ENCODE measurements at places on chromosomes 1 and 21. TPM values are rescaled to one million over a fixed set of nuclear protein-coding genes. Genes with fewer than 3 reads are reported as not detected.

The TEX38 gene
- total RNA-seq: not detected

The QSOX1 gene
- 80.3 TPM for total RNA-seq

The OPTC gene
- not detected for total RNA-seq

The TNFRSF4 gene
- total RNA-seq: 2.8 TPM

The FOXJ3 gene
- 44.3 TPM for total RNA-seq

The USH2A gene
- total RNA-seq: not detected

The AQP10 gene
- total RNA-seq: not detected

The AK5 gene
- 0.93 TPM for total RNA-seq

The PBX1 gene
- total RNA-seq: 146 TPM

The DEPDC1 gene
- 0.10 TPM for total RNA-seq

DNA sequence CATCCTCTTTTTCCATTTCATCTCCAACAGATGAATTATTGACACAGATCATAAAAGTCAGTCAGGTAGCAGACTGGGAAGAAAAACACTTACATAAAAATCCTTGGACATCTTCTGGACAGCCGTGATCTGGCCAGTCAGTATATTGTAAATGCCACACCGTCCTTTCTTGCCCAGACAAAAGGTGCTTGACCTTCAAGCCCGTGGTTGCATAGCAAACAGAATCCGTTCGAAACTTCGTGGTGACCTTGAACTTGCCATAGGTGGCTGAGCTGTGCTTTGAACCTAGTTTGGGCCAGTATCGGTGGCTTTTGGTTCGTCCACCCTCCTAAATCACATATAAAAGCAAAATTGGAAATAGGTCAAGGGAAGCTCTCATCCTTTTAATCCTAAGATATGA is 88.4 kb downstream of the SMYD2 start:
- DNase-seq: no peak

GRCh38 chr1:204967451-204967850 is 75.6 kb upstream of the CNTN2 start:
- no peak for DNase-seq

GRCh38 chr1:155504207-155504606 is 58.4 kb downstream of the ASH1L start:
- no peak for DNase-seq

DNA sequence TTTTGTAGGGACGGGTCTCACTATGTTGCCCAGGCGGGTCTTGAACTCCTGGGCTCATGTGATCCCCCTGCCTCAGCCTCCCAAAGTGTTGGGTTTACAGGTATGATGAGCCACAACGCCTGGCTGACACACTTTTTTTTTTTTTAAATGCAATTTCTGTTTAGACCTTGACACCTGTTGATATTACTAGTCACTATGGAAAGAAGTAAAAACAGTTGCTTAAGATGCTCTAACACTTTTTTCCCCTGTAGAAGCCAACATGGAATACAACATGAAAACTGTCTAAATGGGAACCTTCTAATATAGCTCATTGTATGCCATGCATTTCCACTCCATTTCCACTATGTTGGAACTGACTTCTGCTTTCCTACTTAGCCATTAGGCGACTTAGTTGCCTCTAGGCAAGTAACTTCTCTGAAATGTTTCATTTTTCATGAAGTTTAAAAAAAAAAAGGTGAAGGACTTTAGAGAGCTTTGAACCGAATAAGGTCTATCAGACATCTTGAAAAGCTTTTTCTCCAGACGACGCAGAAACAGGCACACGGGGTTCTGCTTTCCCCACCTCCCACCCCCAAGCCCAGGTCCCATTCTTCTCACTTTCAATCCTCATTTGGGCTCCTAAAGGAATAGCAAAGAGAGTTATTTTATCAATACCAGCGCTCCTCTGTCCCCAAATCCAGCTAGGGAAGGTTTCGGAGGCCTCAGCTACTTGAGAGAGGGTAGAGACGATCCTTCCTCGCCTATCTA is 648 bp upstream of the DR1 start:
- no peak for DNase-seq

DNA sequence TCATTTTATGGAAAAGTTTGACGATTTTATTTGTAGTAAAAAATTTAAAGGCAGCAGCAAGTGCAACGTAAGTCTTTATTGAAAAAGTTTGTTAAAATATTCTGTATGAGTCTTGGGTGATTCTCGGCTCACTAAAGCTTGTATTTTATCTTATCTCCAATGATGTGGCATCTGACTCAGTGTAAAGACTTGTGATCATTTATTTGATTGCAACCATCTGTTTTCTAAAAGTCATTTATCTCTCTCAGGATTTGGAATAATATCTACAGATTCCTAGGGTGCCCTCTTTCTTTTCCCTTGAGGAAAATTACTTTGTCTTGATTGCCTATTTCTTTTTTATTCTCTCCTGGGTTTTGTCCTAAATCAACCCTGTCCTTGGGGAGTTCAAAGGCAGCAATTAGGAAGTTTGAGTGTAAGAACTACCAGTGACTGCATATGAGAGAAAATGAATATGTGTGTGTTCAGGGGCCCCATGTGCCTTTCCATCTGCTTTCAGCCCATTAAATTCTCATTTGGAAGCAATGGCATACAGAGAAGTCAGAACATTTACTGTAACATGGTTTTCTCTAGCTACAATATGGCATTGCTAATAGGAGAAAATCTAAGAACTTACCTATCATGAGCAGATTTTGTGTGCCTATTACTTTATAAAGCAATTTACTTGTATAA is 575.0 kb upstream of the CHRM3 start:
- DNase-seq: no peak

GRCh38 chr1:26169198-26169554 is 413 bp upstream of the C1orf232 start:
- no peak for DNase-seq

DNA sequence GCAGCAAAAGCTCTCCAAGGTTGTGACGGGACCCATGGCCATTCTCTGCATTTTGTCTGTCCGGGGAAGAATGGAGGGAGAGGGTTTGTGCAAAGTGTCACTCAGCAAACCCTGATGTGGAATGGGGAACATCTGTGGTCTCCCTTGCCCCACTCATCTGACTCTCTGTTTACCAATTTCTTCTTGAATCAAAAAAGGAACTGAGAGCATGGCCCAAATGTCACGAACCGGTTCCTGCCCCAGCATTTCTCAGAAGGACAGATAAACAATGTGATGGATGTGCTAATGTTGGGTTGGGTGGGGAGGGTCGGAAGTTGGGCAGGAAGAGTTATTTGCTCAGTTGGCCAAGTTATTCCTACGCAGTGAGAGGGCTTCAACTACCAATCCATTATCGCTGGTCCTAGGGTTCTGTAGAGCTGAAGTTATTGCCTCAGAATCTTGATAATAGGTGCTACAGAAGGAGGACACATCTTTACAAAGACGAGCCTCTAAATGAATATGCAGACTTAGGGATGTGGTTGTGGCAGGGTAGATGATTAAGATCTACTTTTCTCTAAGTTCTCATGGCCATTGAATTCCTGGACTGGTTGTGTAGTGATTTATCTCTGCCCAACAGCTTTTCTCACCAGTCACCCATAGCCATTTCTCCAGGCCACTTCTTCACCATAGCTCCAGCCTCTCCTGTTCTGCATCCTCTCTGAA is 9.6 kb upstream of the DUSP12 start:
- DNase-seq: no peak

- DNase-seq: no peak
Observed at GRCh38 chr1:92752719-92753118, 32.2 kb downstream of the EVI5 start.

DNA sequence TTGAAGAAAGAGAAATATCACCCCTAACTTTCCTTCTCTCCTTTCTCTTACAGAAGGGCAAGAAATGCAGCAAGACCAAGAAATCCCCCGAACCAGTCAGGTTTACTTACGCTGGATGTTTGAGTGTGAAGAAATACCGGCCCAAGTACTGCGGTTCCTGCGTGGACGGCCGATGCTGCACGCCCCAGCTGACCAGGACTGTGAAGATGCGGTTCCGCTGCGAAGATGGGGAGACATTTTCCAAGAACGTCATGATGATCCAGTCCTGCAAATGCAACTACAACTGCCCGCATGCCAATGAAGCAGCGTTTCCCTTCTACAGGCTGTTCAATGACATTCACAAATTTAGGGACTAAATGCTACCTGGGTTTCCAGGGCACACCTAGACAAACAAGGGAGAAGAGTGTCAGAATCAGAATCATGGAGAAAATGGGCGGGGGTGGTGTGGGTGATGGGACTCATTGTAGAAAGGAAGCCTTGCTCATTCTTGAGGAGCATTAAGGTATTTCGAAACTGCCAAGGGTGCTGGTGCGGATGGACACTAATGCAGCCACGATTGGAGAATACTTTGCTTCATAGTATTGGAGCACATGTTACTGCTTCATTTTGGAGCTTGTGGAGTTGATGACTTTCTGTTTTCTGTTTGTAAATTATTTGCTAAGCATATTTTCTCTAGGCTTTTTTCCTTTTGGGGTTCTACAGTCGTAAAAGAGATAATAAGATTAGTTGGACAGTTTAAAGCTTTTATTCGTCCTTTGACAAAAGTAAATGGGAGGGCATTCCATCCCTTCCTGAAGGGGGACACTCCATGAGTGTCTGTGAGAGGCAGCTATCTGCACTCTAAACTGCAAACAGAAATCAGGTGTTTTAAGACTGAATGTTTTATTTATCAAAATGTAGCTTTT is 2.4 kb downstream of the CCN1 start:
- DNase-seq: no peak

DNA sequence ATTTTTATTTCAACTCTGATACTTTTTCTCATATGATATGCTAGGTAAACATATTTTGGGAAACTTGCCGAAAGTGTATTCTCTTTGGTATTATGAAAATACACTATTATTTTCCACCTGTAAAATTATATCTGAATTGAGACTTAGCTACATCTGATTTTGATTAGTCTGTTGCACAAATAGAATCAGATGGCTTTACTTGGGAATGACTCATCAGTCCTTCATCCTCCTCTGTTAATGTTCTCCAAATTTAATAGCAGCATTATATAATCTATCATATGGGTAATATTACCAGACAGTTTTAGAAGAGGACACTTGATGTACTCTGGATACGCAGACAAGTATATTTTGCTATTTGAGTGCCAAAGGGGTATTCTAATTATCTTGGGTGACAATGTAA is 245.3 kb downstream of the CTH start:
- DNase-seq: no peak

- no peak for DNase-seq
Observed at GRCh38 chr1:183147735-183148134, 38.3 kb upstream of the LAMC2 start.

DNA sequence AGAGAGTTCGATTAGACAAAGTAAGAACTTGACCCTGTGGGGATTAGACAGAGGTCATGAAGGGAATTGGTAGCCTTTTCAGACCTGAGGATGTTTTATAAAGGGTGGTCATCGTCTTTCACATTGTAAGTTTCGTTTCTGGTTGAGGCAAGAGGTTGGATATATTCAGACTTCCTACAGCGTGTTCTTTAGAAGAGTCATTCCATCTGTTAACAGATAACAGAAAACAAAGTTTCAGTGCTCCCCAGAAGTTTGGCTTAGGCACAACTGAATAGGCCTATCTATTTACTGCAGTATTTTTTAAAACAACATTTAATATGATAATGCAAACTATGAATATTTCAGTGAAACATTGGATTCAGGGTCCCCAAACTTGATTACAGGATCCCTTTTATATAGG is 17.1 kb upstream of the IVNS1ABP start:
- no peak for DNase-seq

GRCh38 chr1:39917825-39918224 is 16.1 kb upstream of the MYCL start:
- DNase-seq: no peak

DNA sequence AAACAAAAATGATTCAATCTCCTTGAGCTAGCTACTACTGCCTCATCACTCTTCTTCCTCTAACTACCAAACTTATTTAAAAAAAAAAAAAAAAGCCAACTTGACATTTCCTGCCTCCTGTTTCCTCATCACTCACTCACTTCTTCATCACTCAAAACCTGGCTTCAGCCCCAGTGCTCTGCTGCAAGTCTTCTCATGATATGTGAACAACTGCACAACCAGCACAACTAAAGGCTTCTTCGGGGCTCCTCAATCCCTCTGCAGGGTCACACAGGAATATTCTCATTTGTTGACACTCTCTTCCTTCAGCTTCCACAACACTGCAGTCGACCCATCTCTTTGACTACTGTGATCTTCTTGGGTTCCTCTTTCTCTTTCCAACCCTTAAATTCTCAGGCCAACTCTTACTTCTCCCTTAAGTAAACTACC is 7.6 kb downstream of the MTF1 start:
- DNase-seq: no peak

GRCh38 chr1:40451238-40451585 is 936 bp downstream of the ZFP69B start:
- DNase-seq: no peak

DNA sequence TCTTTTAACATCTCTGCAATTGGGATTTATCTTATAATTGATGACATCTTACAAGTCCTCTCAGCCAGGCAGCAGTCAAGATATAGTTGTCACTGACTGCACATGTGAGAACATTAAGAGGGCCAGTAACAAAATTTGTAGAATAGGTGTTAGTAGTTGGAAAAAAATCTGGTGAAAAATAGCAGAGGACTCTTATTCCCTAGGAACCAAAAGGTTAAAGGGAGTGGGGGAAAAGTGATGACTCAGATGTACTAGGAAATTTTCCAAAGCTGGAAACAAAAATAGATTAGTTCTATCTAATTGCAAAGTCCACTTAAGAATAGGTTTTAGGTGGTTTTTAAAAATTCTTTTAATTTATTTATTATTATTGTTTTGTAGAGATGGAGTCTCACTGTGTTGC is 3.6 kb downstream of the NUP210L start:
- no peak for DNase-seq

GRCh38 chr1:36585569-36586548 is 103.1 kb upstream of the CSF3R start:
- no peak for DNase-seq

- DNase-seq: no peak
Observed at GRCh38 chr1:22662318-22662717, 9.3 kb downstream of the C1QB start.

DNA sequence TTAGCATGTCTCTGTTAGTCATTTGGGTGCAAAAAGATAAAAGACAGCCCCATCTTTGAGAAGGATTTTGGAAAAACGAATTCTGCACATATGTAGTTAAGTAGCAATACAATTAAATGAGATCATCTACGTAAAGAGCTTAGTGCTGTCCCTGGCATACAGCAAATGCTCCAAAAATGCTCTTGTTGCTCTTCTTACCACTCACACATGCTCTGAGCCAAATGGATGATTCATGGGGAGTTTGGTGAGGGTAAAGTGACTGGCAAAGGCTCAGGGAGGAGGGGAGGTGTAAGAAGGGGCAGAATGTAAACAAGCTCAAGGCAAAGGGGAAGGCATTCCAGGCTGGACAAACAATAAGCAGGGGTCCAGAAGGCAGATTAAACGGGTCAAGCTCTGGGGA is 191.9 kb downstream of the AK5 start:
- DNase-seq: no peak

- DNase-seq: no peak
Observed at GRCh38 chr1:90143591-90143990, 148.7 kb downstream of the ZNF326 start.

GRCh38 chr21:21045518-21045917 is 47.3 kb downstream of the NCAM2 start:
- DNase-seq: no peak

DNA sequence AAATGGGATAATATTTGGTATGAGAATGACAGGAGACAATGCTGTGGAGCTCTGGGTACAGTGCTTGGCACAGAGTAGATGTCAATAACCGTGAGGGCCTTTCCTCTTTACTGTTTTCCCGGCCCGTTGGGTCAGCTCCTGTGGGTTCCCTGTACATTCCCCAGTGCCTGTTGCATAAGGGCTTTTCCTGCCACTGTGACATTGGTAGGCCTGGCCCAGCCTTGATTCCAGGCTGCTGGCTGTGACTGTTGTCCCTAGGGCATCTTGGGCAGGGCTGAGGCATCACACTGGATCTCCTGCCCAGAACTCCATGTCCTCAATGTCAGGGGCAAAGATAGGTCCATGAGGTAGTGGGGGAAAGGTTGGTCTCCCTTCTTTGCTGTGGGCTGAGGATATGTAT is 25.8 kb upstream of the MYCL start:
- DNase-seq: no peak

All from posterior vena cava (tissue), 2 donors.